ENCODE measurements at places on chromosomes 13 and 19.

- DNase-seq: no peak
Measured at GRCh38 chr13:109447667-109448066, 338.7 kb downstream of the IRS2 start.

GRCh38 chr19:10505583-10506229 lies 2.5 kb upstream of the KEAP1 start:
- DNase-seq: peak; percentile 72

DNA sequence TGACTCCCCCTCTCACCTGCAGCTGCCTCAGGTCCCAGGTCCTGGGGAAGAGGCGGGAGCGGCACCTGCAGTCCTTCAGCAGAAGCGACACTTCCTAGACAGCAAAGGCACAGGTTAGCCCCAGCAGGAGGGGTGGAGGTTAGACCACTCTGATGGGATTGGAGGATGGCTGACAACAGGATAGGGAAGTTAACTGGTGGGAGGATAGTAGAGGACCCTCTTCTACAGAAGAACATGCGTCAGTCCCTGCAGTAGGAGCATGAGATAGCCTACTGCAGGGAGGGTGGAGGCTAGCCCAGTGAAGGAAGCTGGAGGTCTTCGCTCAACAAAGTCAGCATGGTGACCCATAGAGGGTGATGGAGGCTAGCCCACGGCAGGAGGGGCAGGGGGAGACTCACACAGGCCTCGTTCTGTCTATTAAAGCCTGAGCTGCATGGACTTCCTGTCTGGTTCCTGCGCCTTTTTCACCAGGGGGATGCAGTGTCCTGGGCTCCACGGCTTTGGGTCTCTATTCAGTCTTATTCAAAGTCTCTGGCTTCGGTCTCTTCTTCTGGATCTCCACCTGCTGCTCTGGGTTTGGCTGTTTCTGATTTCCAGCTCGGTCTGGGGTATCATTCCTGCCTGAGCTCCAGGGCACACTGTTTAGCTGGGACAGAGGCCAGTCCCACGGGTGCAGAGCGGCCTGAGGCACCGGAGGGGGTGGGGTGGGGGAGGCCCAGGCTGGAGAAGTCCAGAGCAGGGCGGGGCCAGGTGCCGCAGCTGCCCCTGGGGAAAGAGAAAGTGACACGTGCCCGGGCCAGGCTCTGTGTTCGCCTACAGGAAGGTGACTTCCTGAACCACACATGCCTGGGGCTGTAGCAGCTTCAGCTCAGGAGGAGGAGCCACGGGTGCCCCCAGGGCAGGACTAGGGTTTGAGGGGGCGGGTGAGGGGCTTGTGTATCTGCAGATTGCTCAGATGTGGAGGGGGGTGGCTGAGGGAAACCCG lies 7.3 kb downstream of the IFNL3 start:
- peak; percentile 22 for DNase-seq

- no peak for DNase-seq
Measured at GRCh38 chr19:17775991-17776803, 18.7 kb upstream of the B3GNT3 start.

GRCh38 chr19:7988307-7988706 lies 17.1 kb downstream of the ELAVL1 start:
- DNase-seq: no peak

DNA sequence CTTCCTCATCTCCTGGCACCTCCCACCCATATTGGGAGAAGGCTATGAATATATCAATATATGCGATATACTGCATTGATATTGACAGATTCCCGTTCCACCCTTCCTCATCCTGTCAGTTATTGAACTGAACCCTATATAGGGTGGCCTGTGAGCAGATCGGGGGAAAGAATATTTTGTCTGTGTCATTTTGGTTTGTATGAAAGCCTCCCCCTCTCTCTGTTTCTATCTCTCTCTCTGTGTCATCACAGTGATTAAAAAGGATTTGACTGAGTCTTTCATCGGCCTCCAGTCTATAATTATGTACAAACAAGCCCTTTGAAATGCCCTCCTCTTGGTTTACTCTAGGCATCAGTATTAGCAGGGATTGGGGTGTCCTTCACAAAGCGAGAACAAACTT lies 35.7 kb downstream of the RASL11A start:
- no peak for DNase-seq

- DNase-seq: peak; percentile 40
Measured at GRCh38 chr13:99658261-99658991, 157.2 kb downstream of the TM9SF2 start.

Data from CD8-positive, alpha-beta memory T cell (primary cell).